Kidney (tissue), 22 donors: ENCODE measurements at places on chromosomes 11 and 22. TPM values are rescaled to one million over a fixed set of nuclear protein-coding genes. Genes with fewer than 3 reads are reported as not detected.

- no peak for DNase-seq
Observed at GRCh38 chr22:40534379-40535188, 101.9 kb downstream of the MRTFA start.

GRCh38 chr11:59078435-59078834 lies 7.7 kb upstream of the GLYATL1B start:
- DNase-seq: no peak

GRCh38 chr11:14902650-14903350 lies 10.8 kb upstream of the CYP2R1 start:
- DNase-seq: no peak

DNA sequence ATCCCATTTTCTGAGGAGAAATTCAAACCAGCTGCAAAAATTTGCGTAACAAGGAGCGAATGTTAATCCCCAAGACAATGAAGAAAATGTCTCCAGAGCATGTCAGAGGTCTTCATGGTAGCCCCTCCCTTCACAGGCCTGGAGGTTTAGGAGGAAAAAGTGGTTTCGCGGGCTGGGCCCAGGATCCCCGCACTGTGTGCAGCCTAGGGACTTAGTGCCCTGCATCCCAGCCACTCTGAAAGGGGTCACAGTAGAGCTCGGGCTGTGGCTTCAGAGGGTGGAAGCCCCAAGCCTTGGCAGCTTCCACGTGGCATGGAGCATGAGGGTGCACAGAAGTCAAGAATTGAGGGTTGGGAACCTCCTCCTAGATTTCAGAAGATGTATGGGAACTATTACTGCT lies 87.4 kb downstream of the BRD1 start:
- DNase-seq: no peak

DNA sequence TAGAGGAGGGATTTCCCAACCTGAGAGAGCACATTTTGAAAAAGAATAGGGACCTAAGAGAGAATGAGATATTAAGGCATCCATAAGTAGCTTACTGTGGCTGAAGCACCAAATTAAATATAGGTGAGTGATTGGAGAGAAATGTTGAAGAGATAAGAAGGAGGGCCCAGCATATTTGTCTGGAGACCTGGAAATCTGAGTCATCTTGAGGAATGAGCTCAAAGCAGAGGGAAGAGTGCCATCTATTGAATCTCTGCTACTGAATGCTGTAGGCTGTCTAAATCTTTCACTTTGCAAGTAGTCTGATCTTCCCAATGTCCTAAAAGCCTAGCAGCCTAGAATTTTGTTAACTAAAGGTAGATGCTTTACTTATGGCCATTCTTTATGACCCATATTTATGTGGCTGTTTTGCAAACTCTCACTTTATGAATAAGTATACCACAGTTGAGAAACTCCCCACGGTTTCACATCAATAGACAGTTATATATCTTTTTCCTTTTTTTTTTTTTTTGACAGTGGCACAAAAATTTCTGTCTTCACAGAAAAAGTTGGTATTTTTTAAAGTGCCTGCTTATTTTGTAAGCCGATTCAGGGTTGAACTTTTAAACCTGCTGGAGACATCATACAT lies 2093.5 kb downstream of the LRRC4C start:
- no peak for DNase-seq

DNA sequence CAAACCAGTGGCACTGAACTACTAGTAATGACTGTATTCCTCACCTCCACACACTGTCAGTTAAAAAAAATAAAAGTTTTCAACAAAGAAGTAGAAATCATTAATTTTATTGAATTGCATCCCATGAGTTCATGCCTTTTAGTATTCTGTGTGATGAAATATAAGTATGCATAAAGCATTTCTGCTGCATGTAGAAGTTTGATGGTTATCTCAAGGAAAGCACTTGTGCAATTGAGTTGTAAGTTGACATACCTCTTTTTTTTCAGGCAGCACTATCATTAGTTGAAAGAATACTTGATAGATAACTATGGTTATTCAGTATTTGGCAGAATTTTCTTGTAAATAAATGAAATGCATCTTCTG lies 104.4 kb downstream of the STIM1 start:
- DNase-seq: no peak

DNA sequence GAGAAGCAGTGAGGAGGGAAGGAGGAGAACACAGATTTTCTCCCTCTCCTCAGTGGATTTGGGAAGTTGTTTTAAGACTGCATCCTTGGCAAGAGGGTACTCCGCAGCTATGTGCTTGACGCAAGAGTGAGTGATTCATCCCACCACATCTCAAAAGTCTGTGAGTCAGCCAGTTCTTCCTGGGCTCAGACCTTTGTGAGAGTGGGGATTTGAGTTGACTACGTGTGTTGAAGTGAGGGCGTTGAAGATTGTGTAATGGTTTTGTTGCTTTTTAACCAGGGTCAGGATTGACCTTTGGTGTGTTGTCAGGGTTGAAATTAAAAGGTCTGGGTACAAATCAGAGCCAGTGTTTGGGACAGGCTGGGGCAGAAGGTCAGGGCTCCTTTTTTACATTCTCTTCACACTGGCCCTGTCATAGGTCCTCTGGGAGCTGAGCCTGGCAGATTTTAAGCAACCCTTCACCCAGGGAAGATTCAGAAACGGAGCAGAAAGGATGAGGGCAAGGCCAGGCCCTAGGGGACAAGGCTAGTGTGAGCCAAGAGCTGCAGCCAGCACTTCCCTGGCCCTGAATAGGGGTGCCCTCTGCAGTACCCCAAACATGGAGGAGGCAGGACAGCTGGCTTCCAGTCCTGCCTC lies 4.2 kb upstream of the C11orf86 start:
- DNase-seq: no peak

GRCh38 chr22:19039796-19040280 lies 82.4 kb downstream of the DGCR2 start:
- DNase-seq: peak; percentile 30

GRCh38 chr22:28514321-28514821 lies 165.3 kb downstream of the TTC28 start:
- no peak for DNase-seq

- DNase-seq: no peak
Observed at GRCh38 chr11:18731949-18732821, 6.2 kb upstream of the IGSF22 start.

GRCh38 chr22:46641811-46642266 lies 21.7 kb downstream of the GRAMD4 start:
- no peak for DNase-seq

DNA sequence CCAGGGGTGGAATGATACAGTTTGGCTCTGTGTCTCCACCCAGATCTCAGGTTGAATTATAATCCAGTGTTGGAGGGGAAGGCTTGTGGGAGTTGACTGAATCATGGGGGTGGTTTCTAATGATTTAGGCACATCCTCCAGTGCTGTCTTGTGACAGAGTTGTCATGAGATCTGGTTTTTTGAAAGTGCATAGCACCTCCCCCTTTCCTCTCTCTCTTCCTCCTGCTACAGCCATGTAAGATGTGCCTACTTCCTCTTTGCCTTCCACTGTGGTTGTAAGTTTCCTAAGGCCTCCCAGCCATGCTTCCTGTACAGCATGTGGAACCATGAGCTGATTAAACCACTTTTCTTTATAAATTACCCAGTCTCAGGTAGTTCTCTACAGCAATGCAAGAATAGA lies 45.1 kb downstream of the THAP12 start:
- DNase-seq: no peak

GRCh38 chr22:42959576-42960509 lies 55.1 kb downstream of the PACSIN2 start:
- DNase-seq: peak; percentile 82

DNA sequence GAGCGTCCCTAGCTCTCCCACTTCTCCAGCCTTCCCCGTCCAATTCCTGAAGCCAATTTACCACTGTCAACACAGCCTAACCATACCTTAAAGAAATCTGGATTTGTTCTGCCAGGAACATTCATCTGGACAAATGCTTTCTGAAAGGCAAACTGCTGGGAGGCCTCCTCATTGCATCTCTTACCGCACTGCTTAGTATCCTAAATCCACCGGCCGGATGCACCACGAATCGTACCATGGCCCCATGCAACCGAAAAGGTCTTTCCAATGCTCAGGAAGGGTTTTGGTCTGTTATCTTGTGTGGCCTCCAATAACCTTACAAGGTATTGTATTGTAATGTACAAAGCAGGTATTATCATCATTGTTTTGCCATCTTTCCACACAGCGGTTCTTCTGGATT lies 57.6 kb downstream of the MYH9 start:
- no peak for DNase-seq

- no peak for DNase-seq
Observed at GRCh38 chr11:112273066-112273465, 12.4 kb upstream of the PLET1 start.

- no peak for DNase-seq
Observed at GRCh38 chr22:46065691-46066454, 84.5 kb upstream of the PPARA start.

DNA sequence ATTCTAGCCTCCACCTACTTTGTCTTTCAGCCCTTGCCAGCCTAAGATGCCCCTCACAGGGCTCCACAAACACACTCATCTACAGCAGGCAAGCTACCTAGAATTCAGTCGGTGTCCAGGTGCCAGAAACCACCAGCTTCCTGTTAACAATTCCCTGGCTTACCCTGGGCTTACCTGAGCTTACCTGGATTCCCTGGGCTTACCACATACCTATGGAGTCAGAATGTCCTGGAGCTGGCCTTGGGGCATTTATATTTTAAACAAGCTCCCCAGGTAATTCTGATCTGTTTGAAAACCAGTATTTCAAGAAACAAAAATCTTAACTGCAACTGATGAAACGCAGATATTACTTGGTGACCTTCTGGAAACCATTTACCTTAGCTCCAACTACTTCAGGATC lies 123.6 kb downstream of the SLC1A2 start:
- DNase-seq: no peak

GRCh38 chr11:32316858-32317642 lies 118.3 kb downstream of the WT1 start:
- DNase-seq: no peak

GRCh38 chr11:9118277-9118676 lies 26.9 kb upstream of the SCUBE2 start:
- DNase-seq: no peak

The BRSK2 gene
- polyA plus RNA-seq: 0.43 TPM

The CCDC157 gene
- 6.0 TPM for polyA plus RNA-seq

DNA sequence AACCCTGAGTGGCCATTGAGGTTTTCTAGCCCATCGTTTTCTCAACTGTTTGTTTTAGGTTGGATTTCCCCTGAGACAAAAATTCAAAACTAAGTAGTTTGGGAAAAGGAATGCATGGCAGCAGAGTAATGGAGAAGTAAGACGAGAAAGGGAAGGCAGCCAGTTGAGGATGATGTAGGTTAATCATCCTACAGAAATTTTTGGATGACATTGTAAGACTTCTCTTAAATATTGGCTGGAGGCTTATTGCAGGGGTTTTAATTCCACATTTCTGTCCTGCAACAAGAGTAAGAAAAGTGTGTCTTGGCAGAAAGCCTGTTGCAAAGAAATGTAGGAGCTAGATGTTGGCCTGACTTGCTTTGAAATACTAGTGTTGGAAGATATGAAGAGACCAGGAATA lies 308.8 kb downstream of the LUZP2 start:
- DNase-seq: no peak

- DNase-seq: no peak
Observed at GRCh38 chr11:34639545-34639944, 18.7 kb downstream of the EHF start.

- DNase-seq: no peak
Observed at GRCh38 chr11:2575591-2576051, 124.2 kb downstream of the KCNQ1OT1 start.

GRCh38 chr11:121575250-121575962 lies 122.6 kb upstream of the SORL1-AS1 start:
- peak; percentile 51 for DNase-seq

The SLC25A45 gene
- polyA plus RNA-seq: 4.1 TPM

The WNT11 gene
- polyA plus RNA-seq: 0.80 TPM

- DNase-seq: no peak
Observed at GRCh38 chr11:72112978-72113808, 698 bp upstream of the ANAPC15 start.

- peak; percentile 26 for DNase-seq
Observed at GRCh38 chr11:102810950-102811660, 13.1 kb upstream of the MMP1 start.
